Fibroblast of villous mesenchyme (primary cell): ENCODE measurements at places on chromosomes 6 and 20.
A peak's percentile ranks its signal among the peaks of the same experiment; 100 is the strongest.

DNA sequence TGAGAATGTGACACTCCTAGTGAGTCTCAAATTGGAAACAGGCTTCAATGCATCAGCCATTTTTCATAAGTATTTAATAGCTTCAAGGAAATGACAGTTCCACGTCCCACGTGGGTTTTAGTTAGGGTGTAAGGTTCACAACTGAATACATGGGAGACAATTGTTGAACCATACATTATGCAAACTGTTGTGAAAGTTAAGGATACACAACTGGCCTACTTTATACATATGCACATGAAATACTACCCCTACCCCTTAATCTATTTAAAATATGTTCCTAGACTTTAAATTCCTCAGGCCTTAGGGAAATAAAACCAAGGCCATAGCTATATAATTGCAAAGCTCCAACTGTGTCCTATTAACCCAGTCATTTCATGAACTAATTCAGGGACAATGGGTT, 436.1 kb downstream of the BTBD3 start:
- DNase-seq: no peak

DNA sequence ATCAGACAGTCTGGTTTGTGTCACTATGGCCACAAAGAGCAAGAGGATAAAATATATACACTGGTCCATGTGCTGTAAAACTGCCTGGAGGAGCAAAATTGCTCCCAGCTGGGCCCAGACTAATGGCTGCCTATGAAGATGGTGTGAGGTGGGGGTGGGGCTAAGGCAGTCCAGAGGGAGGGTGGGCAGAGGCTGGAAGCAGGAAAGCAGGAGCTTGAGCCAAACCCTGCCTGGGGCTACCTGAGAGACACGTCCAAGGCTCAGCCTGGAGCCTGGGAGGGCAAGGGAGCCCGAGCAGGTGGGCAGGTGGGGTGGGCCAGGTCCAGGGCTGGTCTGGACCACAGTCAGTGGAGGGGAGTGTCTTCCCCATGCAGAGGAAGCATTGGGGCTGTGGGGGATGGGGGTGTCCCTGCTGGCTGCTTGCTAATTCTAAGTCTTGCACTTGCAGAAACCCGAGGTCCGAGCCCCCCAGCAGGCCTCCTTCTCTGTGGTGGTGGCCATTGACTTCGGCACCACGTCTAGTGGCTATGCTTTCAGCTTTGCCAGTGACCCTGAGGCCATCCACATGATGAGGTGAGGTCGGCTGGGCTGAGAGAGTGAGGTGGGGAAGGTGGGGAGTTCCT, 9.5 kb downstream of the HSPA12B start:
- DNase-seq: no peak

DNA sequence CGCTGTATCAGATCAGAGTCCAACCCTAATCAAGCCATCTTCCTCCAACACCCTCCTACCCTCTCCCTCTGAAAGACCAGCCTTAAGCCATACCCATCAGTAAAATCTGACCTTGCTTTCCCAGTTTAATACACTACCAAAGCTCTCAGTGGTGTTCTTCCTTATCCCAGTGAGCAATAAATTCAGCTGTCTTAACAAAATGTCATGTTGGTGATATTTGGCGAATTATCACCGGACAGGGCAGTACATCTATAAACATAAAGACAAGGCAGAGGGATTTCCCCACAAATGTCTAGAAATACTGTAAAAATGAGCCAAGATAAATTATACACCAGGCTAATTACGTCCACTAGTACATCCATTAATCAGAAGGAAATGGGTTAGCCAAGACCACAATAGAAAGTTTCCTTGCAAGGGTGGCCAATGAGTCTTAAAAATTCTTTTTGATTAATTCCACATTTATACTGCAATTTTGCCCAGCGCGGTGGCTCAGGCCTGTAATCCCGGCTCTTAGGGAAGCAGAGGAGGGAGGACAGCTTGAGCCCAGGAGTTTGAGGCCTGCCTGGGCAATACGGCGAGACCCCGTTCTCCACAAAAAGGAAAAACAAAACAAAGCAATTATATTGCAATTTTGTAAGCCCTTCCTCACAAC, 905 bp downstream of the RARS2 start:
- DNase-seq: no peak

DNA sequence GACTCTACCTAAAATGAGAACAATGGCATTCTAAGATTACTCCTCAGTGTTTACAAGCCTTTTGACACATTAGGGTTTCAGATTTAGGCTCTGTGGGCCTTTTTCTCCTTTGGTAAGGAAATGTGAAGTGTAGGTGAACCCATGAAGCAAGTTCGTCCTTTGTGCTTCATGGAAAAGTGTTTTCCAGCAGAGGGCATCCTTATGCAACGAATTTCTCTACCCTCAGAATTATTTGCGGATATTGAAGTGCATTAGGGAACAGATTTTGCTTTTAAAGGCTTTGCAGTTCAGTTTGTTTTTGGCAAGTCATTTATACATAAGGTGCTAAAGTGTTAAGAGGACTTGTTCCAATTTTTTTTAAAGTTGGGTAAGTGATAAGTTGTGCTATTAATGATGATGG, 55.7 kb upstream of the FERMT1 start:
- DNase-seq: peak; percentile 56

- DNase-seq: peak; percentile 92
Measured at GRCh38 chr6:34390531-34391472, 1.7 kb downstream of the NUDT3 start.

DNA sequence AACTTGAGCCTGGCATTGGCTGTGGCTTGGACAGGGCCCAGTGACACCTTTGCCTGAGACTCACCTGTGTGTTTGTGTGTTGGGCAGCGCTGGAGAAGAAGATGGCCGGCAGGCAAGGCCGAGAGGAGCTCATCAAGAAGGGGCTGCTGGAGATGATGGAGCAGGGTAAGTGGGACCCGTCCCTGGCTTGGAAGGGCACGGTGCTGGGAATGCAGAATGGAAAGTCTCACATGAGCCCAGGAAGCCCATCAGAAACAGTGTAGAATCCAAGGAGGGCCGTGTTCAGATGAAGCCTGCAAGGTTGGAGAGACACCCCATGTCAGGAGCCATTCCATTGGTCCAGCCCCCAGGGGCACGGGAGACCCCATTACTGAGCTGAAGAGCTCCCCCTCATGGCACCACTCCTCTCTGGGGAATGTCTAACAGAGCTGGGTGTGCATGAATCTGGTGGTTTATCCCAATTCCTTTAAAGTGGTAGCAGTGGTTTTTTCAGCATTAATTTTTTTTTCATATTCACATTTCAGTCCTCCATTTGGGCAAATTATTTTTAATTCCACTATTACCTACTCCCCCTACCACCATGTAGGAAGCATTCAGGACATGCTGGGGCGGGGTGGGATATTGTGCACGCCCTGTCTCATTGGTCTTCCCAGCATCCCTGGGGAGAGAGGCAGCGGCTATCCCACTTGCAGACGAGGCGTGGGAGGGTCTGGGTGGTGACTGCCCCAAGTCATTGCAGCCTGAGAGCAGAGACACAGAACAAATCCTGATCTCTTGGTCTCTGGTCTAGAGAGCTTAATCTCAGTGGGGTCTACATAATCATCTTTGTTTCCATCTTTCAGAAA, 143.6 kb downstream of the PHACTR3 start:
- no peak for DNase-seq

GRCh38 chr20:10666221-10667076, 7.3 kb downstream of the JAG1 start:
- DNase-seq: no peak

- no peak for DNase-seq
Measured at GRCh38 chr6:21340573-21340972, 253.0 kb upstream of the SOX4 start.
